ENCODE measurements at places on chromosomes 6 and 20. TPM values are rescaled to one million over a fixed set of nuclear protein-coding genes. Genes with fewer than 3 reads are reported as not detected.
A peak's percentile ranks its signal among the peaks of the same experiment; 100 is the strongest.

DNA sequence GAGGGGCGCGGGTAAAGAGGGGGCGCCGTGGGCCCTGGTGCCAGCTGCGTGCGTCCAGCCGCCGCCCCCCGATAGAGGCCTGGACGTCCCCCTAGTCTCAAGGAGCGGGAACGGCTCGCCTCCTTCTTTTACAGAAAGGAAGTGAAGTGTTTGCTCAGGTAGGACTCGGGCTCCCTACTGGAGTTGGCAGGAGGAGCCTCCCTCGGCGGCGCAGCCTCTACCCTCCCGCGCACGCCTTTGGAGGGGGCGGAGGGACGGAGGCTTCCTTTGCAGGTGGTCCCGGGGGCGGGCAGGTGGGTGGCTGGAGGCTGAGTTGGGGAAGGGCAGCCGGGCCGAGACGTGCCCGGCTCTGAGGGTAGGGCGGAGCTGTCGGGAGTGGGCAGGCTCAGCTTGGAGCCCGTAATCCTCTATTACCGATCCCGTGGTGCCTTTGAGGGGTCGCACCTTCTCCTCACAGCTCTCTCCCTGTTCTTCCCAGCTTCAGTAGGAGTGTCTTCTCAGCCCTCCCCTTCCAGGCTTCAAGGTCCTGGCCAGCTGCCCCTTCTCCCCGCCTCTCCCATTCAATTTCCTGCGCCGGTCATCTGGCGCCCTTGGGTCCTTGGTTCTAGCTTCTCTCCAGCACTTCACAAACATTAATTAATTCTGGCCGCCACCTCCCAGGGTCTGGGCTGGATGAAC lies 728 bp downstream of the ITPR3 start:
- no peak for DNase-seq

DNA sequence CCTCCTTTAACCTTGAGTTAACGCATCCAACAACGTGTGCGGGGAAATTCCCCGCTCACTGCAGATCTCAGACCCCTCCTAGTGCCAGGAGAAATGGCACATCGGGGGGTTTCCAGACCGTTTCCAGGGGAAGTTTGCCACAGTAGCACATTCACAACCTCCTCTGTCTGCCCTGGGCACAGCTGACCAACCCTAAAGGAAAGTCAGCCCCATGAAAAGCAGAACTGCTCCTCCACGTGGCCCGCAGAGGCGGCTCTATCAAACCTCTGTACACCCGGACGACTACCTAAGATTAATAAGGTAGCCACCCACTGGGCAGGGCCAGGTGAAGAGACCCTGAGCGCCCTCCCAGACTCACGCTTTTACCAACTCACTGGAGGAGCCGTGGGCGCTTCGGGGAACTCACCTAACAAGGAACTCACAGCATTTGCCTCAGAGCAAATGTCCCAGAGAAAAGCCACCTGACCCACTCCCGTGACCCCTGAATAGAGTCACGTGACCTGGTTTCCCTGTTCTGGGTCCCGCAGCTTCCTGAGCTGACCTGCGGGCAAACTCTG lies 93.1 kb downstream of the PRND start:
- DNase-seq: no peak

- DNase-seq: peak; percentile 14
Measured at GRCh38 chr6:160428069-160428430, 79.9 kb downstream of the SLC22A3 start.

- no peak for DNase-seq
Measured at GRCh38 chr6:27532820-27533538, 60.1 kb upstream of the ZNF184 start.

The CCDC170 gene
- 1.9 TPM for total RNA-seq

DNA sequence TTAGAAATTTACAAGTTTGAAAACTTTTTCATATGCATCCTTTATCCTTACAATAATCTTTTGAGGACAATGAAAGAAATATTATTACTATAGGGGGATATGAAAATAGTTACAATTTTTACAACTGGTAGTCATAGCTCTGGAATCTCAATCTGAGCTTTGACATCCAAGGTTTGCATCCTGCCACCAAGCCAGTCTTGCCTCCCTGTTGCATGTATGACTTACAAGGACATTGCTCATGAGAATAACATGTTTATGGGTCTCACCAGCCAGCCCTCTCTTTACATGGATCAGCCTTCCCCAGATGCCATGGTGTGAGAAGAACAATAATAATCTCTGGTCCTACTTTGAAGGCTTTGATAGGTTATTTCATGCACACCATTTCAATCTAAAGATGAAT lies 67.5 kb downstream of the THEMIS start:
- no peak for DNase-seq

DNA sequence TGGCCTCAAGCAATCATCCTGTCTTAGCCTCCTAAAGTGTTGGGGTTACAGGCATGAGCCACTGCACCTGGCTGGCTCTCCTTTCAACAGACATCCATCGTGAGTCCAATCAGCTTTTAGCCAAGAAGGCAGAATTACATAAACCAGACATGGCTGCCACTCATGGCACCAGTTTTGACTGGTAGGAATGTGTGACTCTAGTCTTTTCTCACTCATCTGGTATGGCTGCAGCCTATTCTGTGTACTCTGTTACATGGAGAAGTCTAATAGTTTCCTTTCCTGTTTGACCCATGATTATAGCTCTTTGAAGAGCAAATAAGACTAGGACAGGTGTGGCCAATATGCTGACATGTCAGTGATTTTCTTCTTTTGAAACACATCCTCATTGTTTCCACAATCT lies 27.0 kb upstream of the RNF144B start:
- no peak for DNase-seq

DNA sequence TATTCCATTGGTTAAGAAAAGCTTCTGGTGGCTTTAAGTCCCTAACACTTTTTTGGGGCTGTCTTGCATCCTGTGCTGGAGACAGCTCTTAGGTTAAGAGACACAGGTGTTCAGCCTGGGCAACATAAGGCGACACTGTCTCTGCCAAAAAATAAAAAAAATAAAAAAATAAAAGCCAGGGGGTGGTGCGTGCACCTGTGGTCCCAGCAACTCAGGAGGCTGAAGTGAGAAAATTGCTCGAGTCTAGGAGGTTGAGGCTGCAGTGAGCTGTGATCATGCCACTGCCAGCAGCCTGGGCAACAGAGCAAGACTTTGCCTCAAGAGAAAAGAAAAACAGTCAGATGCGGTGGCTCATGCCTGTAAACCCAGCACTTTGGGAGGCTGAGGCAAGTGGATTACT lies 55.6 kb upstream of the ZMYND8 start:
- DNase-seq: no peak

- peak; percentile 21 for DNase-seq
Measured at GRCh38 chr6:63371104-63371715, 51.4 kb upstream of the LGSN start.

The UBE2V1 gene
- 60.0 TPM for total RNA-seq

The LPA gene
- not detected for total RNA-seq

DNA sequence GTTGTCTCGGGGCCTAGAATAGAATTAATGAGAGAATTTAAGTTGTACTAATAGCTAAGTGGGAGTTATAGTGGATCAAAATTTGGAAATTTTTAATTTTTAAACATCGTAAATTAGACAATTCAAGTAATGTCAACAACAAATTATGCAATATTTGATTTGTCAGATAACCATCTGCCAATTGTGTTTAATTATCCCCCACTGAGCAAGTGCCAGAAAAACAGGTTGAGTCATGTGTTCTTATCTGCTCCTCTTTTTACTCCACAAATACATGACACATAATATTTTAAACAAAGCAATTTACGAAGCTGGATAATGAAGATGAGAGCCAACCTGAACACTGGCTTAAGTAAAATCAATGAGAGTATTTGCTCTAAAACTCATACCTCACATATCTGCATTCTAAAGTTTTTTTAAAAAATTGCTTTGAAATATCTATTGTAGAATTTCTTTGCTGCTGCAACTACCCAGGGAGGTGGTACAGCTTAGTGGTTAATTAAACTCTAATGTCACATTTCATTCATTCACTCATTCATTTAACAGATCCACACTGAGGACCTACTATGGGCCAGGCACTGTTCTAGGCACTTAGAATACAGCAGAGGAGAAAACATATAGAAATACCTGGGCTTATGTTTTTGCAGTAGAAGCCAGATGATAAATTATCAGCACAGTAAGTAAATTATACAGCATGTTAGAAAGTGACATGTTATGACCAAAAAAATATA lies 57.1 kb upstream of the MAP7 start:
- no peak for DNase-seq

The OTOR gene
- not detected for total RNA-seq

DNA sequence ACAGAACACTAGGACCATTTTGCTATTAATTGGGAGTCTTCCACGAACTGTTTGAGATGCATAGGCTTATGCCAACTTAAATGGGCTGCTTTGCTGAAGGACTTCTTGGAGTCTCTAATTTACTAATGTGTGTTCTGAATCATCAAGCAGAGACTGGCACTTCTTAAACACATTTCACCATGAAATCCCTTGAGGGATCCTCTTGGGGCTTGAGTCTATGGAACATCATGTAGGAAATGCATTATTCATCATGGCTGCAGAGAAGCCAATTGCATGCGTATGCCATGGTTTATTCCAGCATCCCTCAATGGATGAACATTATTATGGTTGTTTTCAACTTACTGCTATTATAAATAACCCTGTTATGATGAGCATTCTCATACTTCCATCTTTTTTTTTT lies 73.4 kb downstream of the FGD2 start:
- DNase-seq: no peak

The BPIFB2 gene
- total RNA-seq: not detected

The SLC35D3 gene
- total RNA-seq: 0.10 TPM

DNA sequence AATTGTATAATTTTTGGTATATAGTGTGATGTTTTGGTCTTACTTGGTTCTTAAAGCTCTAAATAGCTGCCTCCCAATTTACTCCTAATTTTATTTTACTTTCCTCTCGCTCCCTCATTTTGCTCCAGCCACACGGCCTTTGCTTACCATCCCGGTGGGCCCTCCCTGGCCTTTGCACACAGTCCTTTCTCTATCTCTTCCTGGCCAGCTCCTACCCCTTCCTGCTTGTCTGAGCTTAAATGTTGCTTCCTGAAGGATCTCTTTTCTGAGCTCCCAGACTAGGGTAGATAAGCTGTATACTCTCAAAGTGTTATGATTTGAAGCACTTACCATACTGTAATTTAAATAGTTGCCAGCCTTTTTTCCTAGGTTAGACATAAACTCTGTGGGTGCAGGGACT lies 121.7 kb downstream of the UTRN start:
- DNase-seq: no peak

The POPDC3 gene
- total RNA-seq: 5.2 TPM

The ARHGAP40 gene
- 3.5 TPM for total RNA-seq

GRCh38 chr6:12147557-12148316 lies 135.6 kb downstream of the HIVEP1 start:
- no peak for DNase-seq
